Hepatocyte (in vitro differentiated cells): ENCODE measurements at places on chromosomes 5 and 9. TPM values are rescaled to one million over a fixed set of nuclear protein-coding genes. Genes with fewer than 3 reads are reported as not detected.
A peak's percentile ranks its signal among the peaks of the same experiment; 100 is the strongest.

RACK1 gene
- 2,199 and 2,553 TPM in 2 replicates for total RNA-seq

PLAA gene
- total RNA-seq, result 24.7 and 33.9 TPM in 2 replicates

NSA2 gene
- total RNA-seq, result 88.6 and 107 TPM in 2 replicates

ENTPD8 gene
- total RNA-seq, result 6.1 and 7.1 TPM in 2 replicates

CHSY3 gene
- 22.4 and 23.6 TPM in 2 replicates for total RNA-seq

OR1Q1 gene
- total RNA-seq, result not detected in 2 replicates

HRCT1 gene
- 0.24 and 0.90 TPM in 2 replicates for total RNA-seq

DNA sequence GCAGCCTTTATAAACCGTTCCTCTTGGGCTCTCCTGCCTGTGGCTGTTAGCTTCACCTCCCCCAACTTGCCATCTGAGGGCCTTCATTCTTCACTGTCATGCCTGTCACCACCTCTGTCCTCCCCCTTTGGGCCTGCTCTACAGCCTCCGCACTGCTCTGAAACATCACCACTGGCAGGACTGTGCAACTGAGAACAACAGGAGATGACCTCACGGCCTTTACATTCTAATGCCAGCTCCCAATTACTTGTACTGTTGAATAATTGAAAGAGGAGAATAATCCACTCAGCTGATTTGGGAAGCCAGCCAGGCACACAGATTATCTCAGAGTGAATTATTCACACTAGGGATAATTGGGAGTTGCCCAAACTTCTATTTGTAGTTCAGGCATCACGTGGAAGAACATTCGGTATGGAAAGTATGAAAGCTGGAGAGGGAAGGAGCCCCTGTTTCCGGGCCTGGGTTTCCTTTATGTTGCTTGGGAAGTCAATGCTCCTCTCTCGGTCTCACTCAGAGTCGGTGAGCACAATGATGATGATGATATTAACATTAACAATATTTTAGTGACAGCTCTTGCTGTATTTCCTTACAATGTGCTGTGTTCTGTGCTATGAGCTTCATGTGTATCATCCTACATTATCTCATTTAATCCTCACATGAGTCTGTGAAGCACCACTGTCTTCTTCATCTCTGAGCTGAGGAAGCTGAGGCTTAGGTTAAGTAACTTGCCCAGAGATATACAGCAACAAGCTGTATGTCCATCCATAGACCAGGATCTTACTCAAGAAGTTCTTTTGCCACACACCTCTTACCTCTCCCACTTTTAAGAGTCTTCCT, 99.3 kb upstream of the LRRTM2 start:
- H3K27ac ChIP-seq, result peak overlapping the region; percentile 66
- H3K27me3 ChIP-seq, result no peaks in the 10 kb centered on the region
- peaks cover 7% of the 10 kb centered on the region for H3K4me1 ChIP-seq
- no peak for DNase-seq
- H3K4me3 ChIP-seq, result no peak overlapping the region

DNA sequence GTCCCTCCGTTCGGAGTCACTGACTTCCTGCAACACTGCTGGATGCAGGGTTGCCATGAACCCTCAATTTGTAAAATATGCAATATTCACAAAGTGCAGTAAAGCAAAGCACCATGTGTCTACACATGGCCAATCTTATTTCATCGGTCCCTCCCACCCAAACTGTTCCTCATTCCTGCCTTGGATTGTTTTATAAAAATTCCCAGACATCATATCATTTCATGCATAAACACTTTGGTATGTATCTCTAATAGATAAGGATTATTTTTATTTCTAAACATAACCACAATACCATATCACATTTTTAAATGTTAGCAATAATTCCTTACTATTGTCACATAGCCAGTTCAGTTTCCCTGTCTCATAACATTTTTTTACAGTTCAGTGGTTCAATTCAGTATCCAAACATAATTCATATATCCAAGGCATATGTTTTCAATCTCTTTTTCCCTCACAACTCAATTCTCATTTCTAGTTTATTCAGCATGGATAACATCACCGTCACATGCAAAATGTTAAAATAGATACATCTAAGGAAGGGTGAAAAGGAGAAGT, 82.0 kb upstream of the PCAT7 start:
- H3K36me3 ChIP-seq, result no peaks in the 10 kb centered on the region
- no peaks in the 10 kb centered on the region for H3K4me1 ChIP-seq
- no peak overlapping the region for H3K27ac ChIP-seq

DNA sequence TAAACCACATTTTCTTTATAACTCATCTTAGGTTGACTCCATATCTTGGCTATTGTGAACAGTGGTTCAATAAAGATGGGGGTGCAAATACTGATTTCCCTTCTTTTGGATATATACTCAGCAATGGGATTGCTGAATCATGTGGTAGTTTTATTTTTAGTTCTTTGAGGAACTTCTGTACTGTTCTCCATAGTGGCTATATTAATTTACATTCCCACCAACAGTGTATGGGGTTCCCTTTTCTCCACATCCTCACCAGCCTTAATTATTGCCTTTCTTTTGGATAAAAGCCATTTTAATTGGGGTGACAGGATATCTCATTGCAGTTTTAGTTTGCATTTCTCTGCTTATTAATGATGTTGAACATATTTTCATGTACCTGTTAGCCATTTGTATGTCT, 107.7 kb upstream of the EQTN start:
- peaks cover 10% of the 10 kb centered on the region for H3K4me1 ChIP-seq
- no peaks in the 10 kb centered on the region for H3K36me3 ChIP-seq
- H3K4me3 ChIP-seq, result no peak overlapping the region
- DNase-seq, result no peak
- no peak overlapping the region for H3K27ac ChIP-seq
- H3K27me3 ChIP-seq, result no peaks in the 10 kb centered on the region

- no peaks in the 10 kb centered on the region for H3K36me3 ChIP-seq
- H3K27ac ChIP-seq, result no peak overlapping the region
- DNase-seq, result peak; percentile 76
- no peaks in the 10 kb centered on the region for H3K27me3 ChIP-seq
- H3K4me3 ChIP-seq, result no peak overlapping the region
Observed at GRCh38 chr5:849651-850301, 1.0 kb downstream of the ZDHHC11 start.

DNA sequence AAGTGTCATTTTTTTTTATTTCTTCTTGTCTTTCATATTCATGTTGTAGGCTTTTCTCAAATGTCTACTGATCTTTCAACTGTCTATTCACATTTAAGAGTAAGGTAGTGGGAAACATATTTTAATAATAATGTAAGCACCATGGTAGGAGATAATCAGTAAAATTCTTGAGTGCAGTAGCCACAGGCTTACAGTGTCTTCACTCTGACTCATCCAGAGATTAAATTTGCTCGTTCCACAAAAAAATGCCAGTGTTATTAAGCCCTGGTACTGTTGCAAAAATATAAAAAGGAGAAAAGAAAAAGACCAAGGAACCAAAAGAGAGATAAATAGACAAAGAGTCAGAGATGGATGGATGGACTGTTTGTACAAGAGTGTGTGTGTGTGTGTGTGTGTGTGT, 43.0 kb downstream of the PARP8 start:
- H3K36me3 ChIP-seq, result no peaks in the 10 kb centered on the region
- H3K27ac ChIP-seq, result no peak overlapping the region
- DNase-seq, result no peak
- H3K27me3 ChIP-seq, result no peaks in the 10 kb centered on the region

GRCh38 chr9:114614373-114614772, 3.3 kb downstream of the TMEM268 start:
- no peaks in the 10 kb centered on the region for H3K36me3 ChIP-seq
- peaks cover 21% of the 10 kb centered on the region for H3K4me1 ChIP-seq
- no peak overlapping the region for H3K27ac ChIP-seq
- H3K27me3 ChIP-seq, result no peaks in the 10 kb centered on the region

GRCh38 chr5:116130976-116131375, 46.2 kb downstream of the COMMD10 start:
- H3K27ac ChIP-seq, result no peak overlapping the region
- no peaks in the 10 kb centered on the region for H3K27me3 ChIP-seq
- DNase-seq, result no peak
- no peak overlapping the region for H3K4me3 ChIP-seq
- H3K36me3 ChIP-seq, result no peaks in the 10 kb centered on the region

- H3K36me3 ChIP-seq, result no peaks in the 10 kb centered on the region
- no peaks in the 10 kb centered on the region for H3K4me1 ChIP-seq
- no peaks in the 10 kb centered on the region for H3K27me3 ChIP-seq
- peak overlapping the region; percentile 42 for H3K27ac ChIP-seq
- H3K4me3 ChIP-seq, result no peak overlapping the region
Observed at GRCh38 chr5:148343603-148344487, 8.5 kb downstream of the SPINK9 start.

- no peak for DNase-seq
- no peak overlapping the region for H3K4me3 ChIP-seq
- no peaks in the 10 kb centered on the region for H3K36me3 ChIP-seq
- no peaks in the 10 kb centered on the region for H3K4me1 ChIP-seq
- H3K27me3 ChIP-seq, result no peaks in the 10 kb centered on the region
Observed at GRCh38 chr9:73202980-73203379, 51.3 kb downstream of the ANXA1 start.

- H3K27ac ChIP-seq, result no peak overlapping the region
- no peaks in the 10 kb centered on the region for H3K27me3 ChIP-seq
- H3K4me1 ChIP-seq, result no peaks in the 10 kb centered on the region
- H3K4me3 ChIP-seq, result no peak overlapping the region
Observed at GRCh38 chr5:172620506-172620905, 20.6 kb upstream of the NEURL1B start.

- H3K27ac ChIP-seq, result no peak overlapping the region
- no peak for DNase-seq
- no peaks in the 10 kb centered on the region for H3K27me3 ChIP-seq
- no peaks in the 10 kb centered on the region for H3K4me1 ChIP-seq
- no peaks in the 10 kb centered on the region for H3K36me3 ChIP-seq
Observed at GRCh38 chr5:174172566-174172965, 127.1 kb downstream of the NSG2 start.

DNA sequence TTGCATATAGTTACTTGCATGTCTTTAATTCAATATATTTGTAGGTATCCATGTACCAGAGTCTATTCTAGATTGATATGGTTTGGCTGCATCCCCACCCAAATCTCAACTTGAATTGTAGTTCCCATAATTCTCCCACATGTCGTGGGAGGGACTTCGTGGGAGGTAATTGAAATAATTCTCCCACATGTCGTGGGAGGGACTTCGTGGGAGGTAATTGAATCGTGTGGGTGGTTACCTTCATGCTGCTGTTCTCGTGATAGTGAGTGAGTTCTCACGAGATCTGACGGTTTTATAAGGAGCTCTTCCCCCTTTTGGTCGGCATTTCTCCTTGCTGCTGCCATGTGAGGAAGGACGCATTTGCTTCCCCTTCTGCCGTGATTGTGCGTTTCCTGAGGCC, 16.5 kb downstream of the FBXL7 start:
- no peak overlapping the region for H3K27ac ChIP-seq
- no peaks in the 10 kb centered on the region for H3K27me3 ChIP-seq
- H3K36me3 ChIP-seq, result no peaks in the 10 kb centered on the region

GRCh38 chr5:119913425-119913824, 284.1 kb downstream of the FAM170A start:
- peaks cover 9% of the 10 kb centered on the region for H3K4me1 ChIP-seq
- DNase-seq, result no peak
- no peaks in the 10 kb centered on the region for H3K27me3 ChIP-seq
- H3K4me3 ChIP-seq, result no peak overlapping the region
- no peaks in the 10 kb centered on the region for H3K36me3 ChIP-seq

DNA sequence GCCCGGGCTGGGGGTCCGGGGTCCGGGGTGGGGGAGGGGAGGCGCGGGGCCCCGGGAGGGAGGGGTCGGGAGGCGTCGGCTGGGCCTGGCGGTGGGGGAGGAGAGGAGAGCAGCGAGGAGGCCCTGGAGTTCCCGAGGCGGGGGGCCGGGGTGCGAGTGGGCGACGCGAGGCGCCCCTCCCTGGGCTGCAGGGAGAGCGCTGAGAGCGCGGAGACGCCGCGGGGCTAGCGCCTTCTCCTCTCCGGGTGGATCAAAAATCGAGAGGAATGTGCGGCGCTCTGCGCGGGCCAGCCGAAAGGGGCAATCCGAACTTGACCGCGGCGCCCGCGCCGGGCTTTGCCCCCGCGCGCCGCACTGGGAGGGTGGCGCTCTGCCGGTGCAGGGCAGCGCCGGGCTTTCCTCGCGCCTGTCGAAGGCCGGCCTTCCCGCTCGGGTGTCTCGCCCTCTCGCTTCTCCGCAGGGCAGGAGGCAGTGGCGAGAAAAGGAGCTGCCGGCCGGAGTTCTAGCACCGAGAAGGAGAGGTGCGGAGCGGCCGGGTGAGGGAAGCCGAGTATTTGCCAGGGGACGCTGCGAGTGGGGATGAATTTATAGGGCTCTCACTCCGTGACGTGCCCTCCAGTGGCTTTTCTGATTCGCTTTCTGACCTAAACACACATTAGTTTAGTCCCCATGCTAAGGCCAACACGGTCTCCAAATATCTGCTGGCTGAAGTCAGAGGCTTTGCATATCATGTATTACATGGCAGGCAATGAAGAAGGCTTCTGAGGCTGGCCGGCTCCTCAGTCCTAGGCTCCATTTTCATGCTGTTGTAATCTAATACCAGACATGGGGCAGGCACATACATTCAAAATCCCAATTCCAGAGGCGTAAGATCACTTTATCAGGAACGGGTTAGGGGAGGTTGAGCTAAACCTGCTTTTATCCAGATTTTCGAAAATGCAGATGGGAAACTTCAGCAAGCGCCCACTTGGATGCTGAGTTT, 503 bp upstream of the GDNF start:
- H3K27me3 ChIP-seq, result peaks cover 90% of the 10 kb centered on the region
- no peak overlapping the region for H3K27ac ChIP-seq
- peaks cover 20% of the 10 kb centered on the region for H3K4me1 ChIP-seq
- H3K36me3 ChIP-seq, result no peaks in the 10 kb centered on the region
- peak overlapping the region; percentile 77 for H3K4me3 ChIP-seq
- DNase-seq, result peak; percentile 61

GRCh38 chr9:17783227-17783626, 204.4 kb downstream of the SH3GL2 start:
- H3K36me3 ChIP-seq, result no peaks in the 10 kb centered on the region
- DNase-seq, result peak; percentile 26

- no peaks in the 10 kb centered on the region for H3K4me1 ChIP-seq
- H3K36me3 ChIP-seq, result no peaks in the 10 kb centered on the region
- no peak overlapping the region for H3K27ac ChIP-seq
- no peak overlapping the region for H3K4me3 ChIP-seq
- peak; percentile 16 for DNase-seq
Observed at GRCh38 chr5:146588331-146589027, 72.5 kb upstream of the GPR151 start.

DNA sequence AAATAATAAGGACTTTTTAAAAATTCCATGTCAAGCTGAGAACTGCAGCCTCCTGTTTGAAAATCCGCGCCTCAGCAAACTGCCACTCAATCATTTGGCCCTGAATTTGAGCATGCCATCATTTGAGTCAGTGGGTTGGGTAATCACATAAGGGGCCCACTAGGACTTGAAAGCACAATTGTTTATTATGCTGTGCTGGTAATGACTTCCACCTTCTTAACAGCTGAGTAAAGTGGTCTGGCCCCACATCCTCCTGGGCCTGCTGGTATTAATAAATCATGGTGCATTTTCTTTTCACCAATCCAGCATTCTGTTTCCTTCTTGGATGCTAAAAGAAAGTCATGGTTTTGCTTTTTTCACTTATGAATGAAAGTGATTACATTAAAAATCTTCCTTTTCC, 103.0 kb upstream of the CTSL start:
- no peak overlapping the region for H3K4me3 ChIP-seq
- no peak for DNase-seq
- no peaks in the 10 kb centered on the region for H3K27me3 ChIP-seq
- no peaks in the 10 kb centered on the region for H3K36me3 ChIP-seq

GRCh38 chr5:160082614-160083500, 36.4 kb downstream of the PWWP2A start:
- peak overlapping the region; percentile 8 for H3K27ac ChIP-seq
- peaks cover 14% of the 10 kb centered on the region for H3K4me1 ChIP-seq
- no peaks in the 10 kb centered on the region for H3K36me3 ChIP-seq

- DNase-seq, result no peak
- H3K4me1 ChIP-seq, result peaks cover 8% of the 10 kb centered on the region
Observed at GRCh38 chr5:139394654-139395566, at the start of gene PROB1. TSS of gene PROB1 (minus strand) at chr5:139395104. CDS start at chr5:139395081, 23 bp downstream.
